ENCODE measurements at places on chromosomes 5 and 9.

DNA sequence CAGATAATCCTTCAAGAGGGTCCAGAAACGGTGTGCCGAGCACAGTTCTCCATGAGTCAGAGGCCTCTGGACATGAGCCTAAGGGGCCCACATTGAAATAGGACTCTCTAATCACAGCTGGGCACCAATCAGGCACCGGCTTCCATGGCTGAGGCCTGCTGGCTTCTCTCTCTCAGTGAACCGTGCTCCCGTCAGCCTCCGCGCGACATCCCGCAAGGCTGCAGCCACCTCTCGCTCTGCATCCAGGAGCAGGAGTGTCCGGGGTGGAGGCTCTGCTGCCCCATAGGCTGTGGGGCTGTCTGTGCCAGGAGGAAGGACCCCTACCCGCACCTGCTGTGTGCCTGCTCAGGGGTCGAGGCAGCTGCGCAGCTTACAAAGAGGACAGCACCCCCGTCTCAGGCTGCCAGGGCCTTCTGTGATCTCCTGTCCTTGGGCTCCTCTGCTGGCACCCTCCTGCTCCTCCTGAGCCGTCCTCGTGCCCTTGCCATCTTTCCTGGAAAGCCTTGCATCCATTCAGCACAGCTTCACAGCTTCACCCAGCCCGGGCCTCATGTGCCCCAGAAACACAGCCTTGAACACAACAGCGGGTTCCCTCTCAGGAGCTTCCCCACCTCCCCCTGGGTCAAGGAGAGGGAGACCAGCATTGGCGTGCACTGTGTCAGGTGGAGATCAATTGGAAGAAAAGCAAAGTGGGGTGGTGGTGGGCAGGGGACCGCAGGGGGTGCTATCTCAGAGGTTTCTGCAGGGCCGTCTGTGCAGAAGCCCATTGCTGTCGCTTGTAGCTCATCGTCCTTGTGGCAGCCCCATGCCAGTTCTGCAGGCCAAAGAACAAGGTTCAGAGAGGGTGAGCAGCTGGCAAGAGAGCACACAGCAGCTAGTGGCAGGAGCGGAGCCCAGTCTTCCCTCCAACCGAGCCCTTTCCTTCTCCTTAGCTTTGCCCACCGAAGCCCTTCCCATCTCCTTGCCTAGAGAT lies 22.8 kb upstream of the FCN1 start:
- no peak for DNase-seq

GRCh38 chr5:113652161-113652560 lies 138.7 kb downstream of the YTHDC2 start:
- no peak for DNase-seq

- no peak for DNase-seq
Measured at GRCh38 chr9:37953206-37953774, 49.4 kb upstream of the SLC25A51 start.

GRCh38 chr5:51381761-51382474 lies 1.3 kb upstream of the ISL1 start:
- no peak for DNase-seq

DNA sequence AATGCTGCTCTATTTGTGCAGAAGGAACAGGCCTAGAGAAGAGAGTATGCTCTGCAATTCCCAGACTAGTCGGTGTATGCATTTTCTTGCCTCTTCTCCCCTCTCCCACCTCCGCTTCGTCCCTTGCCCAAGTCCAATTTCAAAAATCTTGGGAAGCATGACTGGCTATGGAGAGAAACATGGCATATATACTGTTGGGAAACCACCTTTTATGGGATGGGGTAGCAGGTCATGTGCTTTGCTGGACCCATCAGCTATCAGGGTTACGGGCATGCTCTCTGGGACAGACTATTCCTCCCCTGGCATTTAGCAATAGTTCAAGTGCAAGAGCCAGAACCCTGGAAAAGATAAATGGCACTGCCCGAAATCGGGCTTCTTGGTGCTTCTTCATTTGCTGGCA lies 12.0 kb downstream of the ISL1 start:
- no peak for DNase-seq

GRCh38 chr9:35096035-35096849 lies at the start of gene PIGO:
Gene PIGO (minus strand): TSS chr9:35096591. CDS start chr9:35095565, 1,026 bp downstream.
- peak; percentile 91 for DNase-seq

GRCh38 chr9:90868555-90868954 lies 66.9 kb downstream of the SYK start:
- DNase-seq: no peak

Measured in stimulated activated CD4-positive, alpha-beta T cell treated with anti-CD3 and anti-CD28 coated beads, Interleukin-4, amount 100 ng/mL, for 1 hour (primary cell).